Stimulated activated CD4-positive, alpha-beta T cell treated with anti-CD3 and anti-CD28 coated beads, Interleukin-15, amount 100 ng/mL, for 1 hour (primary cell): ENCODE measurements at places on chromosomes 2 and 18.
A peak's percentile ranks its signal among the peaks of the same experiment; 100 is the strongest.

- DNase-seq: no peak
Observed at GRCh38 chr2:10908195-10908594, 3.5 kb upstream of the KCNF1 start.

- DNase-seq: no peak
Observed at GRCh38 chr18:60232541-60232940, 140.0 kb downstream of the MC4R start.

- DNase-seq: no peak
Observed at GRCh38 chr2:220043155-220043989, 415.9 kb downstream of the SLC4A3 start.

DNA sequence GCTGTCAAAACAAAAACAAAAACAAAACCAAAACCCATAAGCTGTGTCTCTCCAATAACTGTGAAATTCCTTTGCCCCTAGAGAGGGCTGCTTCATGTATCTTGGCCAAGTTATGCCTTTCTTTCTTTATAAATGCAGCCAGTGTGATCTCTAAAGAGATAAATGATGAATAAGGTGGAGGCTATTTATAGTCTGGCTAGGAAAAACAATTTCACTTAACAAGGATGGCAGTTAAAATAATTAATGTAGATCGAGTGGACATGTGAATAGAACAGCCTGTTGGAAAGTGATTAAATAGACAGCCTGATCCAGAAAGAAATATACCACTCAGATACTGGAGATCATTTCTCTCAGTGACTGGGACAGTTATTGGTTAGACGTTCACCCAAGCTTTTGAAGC is 1666.9 kb upstream of the CELF4 start:
- no peak for DNase-seq

DNA sequence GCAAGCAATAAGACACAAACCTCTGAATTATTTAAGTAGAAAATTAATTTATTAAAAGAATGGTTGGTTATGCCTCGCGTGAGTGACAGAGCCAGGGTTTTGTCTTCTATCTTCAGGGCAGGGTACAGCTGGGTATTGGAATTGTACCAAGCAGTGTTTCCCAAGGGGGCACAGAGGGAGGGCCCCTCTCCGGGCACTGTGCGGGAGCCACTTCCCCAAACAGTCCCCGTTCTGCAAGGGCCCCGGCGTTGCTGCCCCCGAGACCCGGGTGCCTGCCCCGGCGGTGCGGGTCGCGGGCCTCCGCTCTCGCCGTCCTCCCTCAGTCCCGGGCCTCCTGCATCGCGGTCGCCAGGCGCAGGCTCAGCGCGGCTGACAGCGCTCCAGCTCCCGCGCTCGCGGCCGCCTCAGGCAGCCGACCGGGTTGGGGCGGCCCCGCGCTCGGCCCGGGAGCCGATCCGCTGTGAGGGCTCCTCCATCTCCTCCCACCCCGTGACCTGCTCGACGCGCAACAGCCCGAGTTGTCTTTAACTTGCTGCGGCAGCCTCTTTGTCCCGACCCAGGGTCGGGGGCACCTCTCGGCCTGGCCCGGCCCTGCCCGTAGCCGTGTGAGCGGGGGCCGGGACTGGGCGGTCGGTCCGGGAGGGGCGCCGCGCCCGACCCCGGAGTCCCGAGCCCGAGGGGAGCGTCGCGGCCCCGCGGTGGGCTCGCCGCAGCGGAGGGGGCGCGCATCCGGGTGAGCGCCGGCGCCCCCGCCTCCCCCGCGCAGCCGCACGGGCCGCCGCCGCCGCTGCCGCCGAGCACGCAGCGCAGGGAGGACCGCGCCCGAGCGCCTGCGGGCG is 620 bp upstream of the GALNT1 start:
- DNase-seq: peak; percentile 13

DNA sequence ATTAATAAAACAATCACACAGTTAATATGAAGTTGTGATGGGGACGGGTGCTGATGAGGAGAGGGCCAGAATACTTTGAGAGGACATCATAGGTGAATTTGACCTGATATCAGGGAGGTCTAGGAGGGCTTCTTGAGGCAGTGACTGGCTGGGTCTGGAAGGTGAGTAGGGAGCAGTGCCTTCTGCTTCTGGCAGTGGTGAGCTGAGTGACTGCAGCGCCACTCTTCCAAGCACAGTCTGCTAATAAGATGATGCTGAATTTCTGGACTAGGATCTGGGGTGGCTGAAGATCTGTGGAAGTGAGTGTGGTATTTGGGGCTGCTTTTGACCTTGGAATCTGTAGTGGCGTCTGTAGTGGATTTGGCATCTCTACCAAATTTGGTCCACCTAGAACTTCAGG is 5.5 kb downstream of the DGKD start:
- no peak for DNase-seq

DNA sequence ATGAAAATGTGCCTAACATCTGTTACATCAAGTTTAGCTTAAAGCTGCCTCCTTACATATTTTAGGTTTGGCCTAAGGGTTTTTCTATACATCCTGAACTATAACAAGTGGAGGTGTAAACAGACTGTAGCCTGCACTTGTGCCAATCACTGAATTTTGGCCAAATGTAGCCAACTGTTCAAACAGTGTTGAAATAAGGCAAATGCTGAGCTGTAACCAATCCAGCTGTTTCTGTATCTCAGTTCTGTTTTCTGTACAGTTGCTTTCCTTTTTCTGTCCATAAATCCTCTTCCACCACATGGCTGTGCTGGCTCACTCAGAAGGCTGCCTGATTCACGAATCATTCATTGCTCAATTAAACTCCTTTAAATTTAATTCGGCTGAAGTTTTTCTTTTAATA is 19.2 kb upstream of the CAPN13 start:
- DNase-seq: no peak

- no peak for DNase-seq
Observed at GRCh38 chr2:231710799-231711676, 2.7 kb downstream of the PTMA start.

DNA sequence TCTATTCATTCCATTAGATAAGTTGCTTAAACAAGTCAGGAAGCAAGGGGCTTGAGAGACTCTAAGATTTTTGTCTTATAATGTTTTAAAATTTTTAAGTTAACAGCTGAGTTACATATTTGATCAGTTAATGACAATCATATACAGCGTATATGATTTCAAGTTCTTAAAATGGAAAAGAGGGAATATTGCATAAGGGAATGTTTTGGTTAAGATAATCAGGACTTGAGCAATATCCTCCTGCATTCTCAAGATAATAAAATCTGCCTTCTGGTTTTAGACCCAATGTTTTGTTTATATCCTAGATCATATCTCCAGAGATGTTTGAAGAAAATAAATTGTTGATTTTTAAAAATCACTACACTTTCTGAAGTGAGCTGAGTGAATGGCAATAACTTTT is 13.4 kb upstream of the DYNC1I2 start:
- DNase-seq: no peak

GRCh38 chr2:101410746-101411145 is 23.4 kb upstream of the CREG2 start:
- no peak for DNase-seq

- no peak for DNase-seq
Observed at GRCh38 chr2:191352536-191352935, 107.3 kb downstream of the MYO1B start.

DNA sequence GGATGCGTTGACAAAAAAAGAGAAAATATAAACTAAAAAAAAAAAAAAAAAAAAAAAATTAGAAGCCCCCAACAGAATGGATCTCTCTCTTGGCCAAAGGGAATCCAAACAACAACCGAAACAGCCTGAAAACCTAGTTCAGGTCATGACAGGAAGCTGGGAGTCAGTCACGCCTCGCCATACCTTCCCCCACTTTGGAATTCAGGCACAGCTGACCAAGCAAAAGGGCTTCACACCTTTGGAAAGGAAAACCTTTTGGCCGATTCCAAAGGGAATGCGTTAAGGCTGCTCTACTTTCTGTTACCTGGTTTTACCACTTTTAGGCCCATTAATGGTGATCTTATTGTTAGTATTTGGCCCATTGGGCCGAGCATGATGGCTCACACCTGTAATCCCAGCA is 17.9 kb upstream of the RMC1 start:
- no peak for DNase-seq

- DNase-seq: no peak
Observed at GRCh38 chr2:50126845-50127244, 905.1 kb downstream of the NRXN1 start.
